Thoracic aorta (tissue), 2 donors: ENCODE measurements at places on chromosomes 16 and 17. TPM values are rescaled to one million over a fixed set of nuclear protein-coding genes. Genes with fewer than 3 reads are reported as not detected.

Gene NPIPB13
- 14.0 TPM for total RNA-seq

Gene ARMC5
- total RNA-seq = 10.8 TPM

Gene VMO1
- 5.9 TPM for total RNA-seq

Gene MCRIP2
- 42.2 TPM for total RNA-seq

Gene HS3ST3A1
- total RNA-seq = 5.4 TPM

Gene FBXW10B
- total RNA-seq = not detected

Gene SLC47A2
- total RNA-seq = not detected

Gene UNC45B
- total RNA-seq = not detected

Gene UMOD
- not detected for total RNA-seq

Gene KRT13
- 1.4 TPM for total RNA-seq

Gene IGFALS
- total RNA-seq = 0.54 TPM

Gene MRPS23
- 16.6 TPM for total RNA-seq

Gene AOC2
- 0.68 TPM for total RNA-seq
